GM13976 (cell line): ENCODE measurements at places on chromosomes 4 and X.

DNA sequence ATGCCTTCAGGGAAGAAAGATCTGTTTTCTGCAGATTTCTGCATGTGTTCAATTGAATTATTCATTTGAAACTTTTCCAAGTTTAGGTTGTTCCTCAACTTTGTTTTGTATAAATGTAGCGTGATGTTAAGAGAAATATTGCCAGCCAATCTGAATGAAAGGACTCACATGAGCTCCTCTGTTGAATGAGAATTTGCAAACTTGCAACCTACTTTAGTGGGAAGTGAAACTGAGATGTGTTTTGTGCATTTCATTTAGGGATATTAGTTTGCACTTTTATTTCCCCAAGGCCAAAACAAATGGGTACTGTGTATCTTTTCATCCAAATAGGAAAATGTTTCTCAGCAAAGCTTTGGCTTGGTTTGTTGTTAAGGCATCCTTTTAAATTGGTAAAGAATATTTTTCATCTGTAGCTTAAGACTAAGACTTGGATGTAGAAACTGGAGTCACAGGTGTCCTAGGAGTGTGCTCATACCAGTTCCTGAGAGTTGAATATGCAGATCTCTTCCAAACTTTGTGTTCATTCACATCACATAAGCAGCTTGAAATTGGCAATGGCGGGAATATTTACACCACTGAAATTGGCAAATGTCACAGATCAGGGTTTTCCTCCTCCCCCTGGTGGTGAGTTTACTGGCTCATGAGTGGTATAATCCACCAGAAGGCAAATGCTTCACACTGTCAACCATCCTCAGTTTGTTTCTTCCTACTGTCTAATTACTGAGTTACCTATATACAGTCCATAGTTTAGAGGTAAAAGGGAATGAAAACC is 193.6 kb upstream of the BANK1 start:
- DNase-seq: peak; percentile 14

DNA sequence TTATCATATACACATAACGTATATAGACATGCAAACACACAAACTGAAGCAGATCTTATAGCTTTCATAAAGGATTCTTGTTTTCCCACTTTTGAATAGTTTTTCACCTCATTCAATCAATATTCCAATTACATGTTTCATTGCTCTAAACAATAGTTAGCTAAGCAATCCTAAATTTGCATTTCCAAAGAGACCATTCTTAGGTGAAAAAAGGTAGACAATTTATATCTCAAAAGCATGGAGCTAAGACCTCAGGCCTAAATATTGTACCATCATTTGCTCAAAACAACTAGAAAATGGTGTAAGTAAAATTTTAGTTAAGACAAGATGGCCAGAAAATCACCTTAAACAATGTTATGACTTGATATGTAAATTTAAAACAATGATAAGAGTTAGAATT is 1148.5 kb upstream of the DIAPH2 start:
- DNase-seq: no peak

- DNase-seq: no peak
Measured at GRCh38 chr4:10003666-10004065, 17.6 kb downstream of the SLC2A9 start.

- DNase-seq: no peak
Measured at GRCh38 chr4:54234497-54235205, 5.6 kb downstream of the PDGFRA start.

GRCh38 chr4:38815885-38816782 is 11.5 kb upstream of the TLR1 start:
- peak; percentile 51 for DNase-seq

GRCh38 chr4:174156239-174156826 is 127.1 kb downstream of the FBXO8 start:
- peak; percentile 11 for DNase-seq

DNA sequence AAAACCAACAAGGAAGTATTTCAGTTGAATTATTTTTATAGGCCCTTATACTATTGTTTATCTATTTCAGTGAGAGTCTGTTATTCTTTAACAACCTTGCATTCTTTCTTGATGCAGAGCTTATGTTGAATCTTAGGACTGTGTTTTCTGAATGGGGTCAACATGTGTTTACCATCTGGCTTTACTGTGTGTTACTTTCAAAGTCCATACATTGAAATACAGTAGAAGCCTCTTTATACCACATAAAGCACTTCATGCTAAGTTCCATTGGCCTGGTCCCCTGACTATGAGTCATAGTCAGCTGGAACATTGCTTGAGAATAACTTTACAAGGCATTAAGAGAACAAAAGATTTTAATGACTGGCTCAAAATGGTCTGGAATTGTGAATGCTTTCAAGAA is 152.6 kb downstream of the GASK1B start:
- no peak for DNase-seq

DNA sequence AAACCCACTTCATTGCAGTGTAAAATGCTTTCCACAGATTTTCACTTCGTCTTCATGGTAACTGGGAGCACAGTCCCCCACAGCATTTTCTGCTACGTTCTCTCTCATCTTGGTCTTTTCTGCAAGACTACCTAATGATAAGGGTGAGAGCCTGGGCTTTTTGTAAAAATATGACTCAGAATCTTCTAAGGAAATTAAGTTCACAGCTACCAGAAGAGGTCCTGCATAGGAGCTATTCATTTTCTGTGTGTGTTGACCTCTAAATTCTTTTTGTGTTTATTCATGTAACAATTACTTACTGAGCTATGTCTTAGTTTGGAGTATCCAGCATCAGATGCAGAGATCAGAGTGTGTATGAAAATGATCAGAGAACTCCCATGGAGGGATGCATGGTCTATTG is 192.2 kb downstream of the CPEB2 start:
- DNase-seq: no peak

DNA sequence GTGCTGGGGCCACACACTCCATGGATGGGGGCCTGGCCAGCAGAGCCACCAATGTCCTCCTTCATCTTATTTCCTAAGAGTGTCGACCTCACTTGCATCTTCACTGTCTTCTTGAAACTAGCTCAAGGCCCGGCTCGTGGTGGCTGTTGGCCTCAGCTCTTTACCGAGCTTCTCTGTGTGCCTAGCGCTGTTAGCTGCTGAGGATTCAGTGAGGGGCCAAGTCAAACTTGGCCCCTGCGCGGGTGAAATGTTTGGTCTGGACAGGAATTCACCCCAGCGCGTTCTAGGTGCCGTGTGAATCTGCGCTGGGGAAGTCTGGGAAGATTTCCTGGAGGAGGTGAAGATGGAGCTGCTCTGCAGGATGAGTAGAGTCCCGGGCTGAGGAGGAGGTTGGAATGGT is 8.5 kb downstream of the SORCS2 start:
- no peak for DNase-seq

DNA sequence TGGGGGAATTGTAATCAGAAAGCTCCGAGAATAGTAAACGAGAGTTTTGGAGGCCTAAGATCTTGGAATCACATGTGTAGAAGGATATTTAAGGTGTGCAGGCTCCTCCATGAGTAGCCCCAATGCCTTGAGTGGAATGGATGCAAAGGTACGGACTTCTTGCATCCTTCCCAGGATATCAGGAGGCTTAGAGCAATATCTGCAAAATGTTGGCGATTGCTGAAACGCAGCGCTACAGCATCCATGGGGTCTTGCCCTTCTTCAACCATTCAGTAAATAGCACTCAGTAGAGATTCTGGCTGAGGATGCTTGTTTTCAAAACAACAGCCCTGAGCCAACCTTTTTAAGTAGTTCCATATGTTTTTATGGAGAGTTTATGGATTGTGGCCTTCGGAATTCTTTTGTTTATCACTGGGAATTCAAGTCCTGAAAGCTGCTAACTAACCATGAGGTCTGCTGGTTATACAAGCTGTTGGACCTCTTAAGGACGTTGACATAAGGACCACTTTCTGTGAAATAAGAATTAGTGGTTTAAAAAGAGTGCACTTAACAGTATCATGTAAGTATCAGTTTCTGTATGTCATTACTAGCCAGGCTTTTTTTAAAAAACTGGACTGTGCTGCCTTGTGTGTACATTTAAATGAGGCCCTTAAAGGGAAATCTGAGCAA is 228.8 kb upstream of the PGRMC2 start:
- peak; percentile 39 for DNase-seq

DNA sequence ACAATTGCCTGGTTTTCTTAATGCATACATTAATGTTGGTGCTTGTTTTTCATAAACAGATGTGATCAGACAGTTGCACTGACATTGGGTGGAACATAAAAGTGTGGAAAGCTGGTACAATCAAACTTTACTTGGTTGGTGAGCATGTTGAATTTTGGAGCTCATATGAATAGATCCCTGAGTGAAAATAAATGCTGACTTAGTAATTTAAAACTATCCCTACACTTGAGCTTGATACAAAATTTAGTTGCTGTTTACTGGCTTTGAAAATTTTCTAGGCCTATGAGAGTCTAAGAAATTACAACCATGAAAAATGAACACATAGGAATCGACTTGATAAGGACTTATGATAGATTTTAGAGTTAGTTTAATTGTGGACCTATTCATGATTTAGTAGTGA is 551.8 kb upstream of the PABPC4L start:
- no peak for DNase-seq

DNA sequence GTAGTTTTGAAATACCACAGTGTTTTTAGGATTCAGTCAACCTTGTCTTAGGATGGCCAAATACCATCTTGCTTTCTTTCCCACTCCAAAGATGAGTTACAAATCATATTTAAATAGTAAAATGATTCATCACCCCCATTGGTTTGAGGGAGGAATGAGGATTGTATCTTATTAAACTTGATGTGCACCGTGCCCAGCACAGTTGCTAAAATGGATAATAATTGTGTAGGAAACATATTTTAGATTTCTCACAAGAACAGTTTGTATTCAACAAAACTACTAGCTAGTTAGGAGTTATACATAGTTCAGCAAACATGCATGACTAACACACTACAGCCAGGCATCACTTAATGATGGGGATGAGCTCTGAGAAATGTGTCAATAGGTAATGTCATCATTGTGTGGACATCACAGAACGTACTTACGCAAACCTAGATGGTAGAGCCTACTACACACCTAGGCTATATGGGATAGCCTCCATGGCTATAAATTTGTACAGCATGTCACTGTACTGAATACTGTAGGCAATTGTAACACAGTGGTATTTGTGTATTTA is 245.4 kb downstream of the FBXW7 start:
- no peak for DNase-seq

GRCh38 chr4:15148199-15148598 is 145.9 kb downstream of the CPEB2 start:
- no peak for DNase-seq

- no peak for DNase-seq
Measured at GRCh38 chr4:1874201-1874600, 3.0 kb downstream of the NSD2 start.

DNA sequence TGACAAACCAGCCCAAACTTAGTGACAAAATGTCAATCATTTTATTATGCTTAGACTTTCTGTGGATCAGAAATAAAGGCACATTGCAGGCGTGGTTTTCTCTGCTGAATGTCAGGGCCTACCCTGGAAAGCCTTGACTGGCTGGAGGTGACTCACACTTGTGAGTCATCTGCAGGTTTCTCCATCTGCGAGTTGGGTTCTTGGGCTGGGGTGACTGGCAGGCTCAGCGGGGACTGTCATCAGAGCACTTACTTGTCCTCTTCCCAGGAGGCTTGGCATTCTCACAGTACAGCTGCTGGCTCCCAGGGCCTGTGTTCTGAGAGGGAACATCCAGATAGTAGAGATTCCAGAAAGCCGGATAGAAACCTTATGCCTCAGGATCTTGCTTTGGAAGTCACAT is 153.8 kb upstream of the AGA start:
- DNase-seq: no peak

DNA sequence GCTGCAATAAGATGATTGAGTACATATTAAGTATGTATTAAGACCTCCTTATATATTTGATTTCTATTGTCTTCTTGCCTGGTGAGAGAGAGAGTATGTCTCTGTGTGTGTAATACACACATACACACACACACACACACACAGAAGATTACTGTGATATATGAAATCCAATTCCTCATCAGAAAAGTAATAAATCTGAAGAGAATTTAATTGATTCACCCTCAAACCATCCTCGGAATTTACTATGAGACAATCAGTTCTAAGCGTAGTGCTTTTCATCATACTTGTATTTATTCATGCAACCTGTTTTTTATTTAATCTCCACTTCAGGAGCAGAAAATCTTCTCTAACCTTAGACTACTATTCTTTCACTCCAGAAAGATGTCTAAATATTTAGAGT is 62.3 kb upstream of the TLL1 start:
- no peak for DNase-seq

- no peak for DNase-seq
Measured at GRCh38 chrX:115625572-115626301, 64.8 kb downstream of the PLS3 start.

DNA sequence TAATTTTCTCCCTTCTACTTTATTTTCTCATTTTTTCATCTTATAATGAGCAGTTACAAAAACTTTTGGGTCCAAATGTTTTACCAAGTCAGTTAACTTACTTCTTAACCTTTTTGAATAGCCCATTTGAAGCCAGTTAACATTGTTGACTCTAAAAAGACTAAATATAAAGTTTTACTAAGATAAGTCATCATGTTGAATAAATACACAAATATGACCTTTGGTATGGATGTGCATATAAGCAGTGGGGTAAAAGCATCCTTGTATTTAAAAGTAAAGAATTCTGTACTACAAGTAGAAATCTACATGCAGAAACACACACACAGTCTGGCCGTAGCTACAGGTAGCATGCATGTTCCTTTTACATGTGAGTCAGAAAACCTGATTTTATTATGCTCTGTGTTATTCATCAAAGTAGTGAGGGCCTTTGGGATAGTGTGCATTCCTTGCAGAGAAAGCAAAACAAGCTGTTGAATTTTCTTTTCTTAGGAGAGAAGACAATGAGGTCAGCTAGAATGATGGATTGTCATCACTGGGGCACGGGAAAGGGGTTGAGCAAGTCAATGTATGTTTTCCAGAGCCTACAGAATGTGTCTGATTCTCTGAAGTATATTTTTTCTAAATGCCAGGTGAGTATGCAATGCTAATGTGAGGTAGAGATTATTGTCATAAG is 533.2 kb upstream of the AGA start:
- DNase-seq: no peak

DNA sequence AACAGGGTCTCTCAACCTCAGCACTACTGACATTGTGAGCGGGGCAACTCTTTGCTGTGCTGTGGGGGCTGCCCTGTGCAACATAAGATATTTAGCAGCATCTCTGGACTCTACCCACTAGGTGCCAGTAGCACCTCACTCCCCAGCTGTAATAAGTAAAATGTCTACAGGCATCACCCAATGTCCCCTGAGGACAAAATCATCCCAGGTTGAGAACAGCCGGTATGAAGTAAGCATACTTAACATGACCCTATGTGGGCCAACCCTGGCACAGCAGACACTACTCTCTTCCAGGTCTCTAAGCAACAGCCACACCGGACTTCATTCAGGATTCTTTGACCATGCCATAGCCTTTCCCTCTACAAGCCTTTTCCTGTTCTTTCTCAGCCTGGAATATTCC is 10.5 kb upstream of the MGST2 start:
- no peak for DNase-seq

- DNase-seq: no peak
Measured at GRCh38 chr4:114864060-114864459, 249.4 kb downstream of the NDST4 start.

- no peak for DNase-seq
Measured at GRCh38 chrX:101452056-101452455, 33.2 kb upstream of the ARMCX4 start.
